ENCODE measurements at places on chromosomes 7 and 10.

- DNase-seq, result no peak
These were observed 179.9 kb downstream of the AUTS2 start for GRCh38 chr7:69778138-69778537.

DNA sequence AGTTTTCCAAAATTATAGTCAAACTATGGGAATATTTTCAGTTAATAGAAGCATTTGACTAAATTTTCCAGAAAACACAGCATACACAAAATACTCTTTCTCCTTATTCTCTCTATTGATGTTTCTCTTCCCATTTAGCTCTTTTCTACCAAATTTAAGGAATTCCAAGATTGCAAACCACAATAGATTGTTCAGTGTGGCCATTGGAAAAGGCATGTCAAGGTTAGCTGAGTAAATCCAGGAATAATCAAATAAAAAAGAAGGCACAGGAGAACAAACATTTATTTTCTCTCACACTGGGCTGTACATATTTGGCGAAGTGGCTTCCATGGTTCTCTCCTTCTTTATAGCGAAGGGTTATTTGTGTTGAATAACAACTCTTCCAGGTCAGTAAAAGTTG lies 117.3 kb downstream of the THSD7A start:
- DNase-seq, result no peak

DNA sequence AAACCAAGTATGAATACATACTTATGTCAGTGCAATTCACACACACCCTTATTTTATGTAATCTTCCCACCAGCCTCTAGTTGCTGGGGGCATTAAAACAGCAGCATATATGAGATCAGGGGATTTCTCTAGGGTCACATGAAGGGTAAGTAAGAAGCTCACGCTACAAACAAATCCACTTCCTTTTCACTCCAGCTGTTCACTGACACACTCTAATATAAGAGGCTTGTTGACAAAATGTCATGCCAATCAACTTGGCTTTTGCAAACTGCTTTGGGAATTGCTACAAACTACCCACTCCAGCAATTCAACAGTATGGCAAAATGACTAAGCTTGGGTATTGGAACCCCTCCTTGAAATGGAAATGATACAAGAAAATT lies 10.3 kb downstream of the FAM3C start:
- DNase-seq, result no peak

GRCh38 chr7:141271451-141271850 lies 197.6 kb downstream of the TMEM178B start:
- DNase-seq, result no peak

DNA sequence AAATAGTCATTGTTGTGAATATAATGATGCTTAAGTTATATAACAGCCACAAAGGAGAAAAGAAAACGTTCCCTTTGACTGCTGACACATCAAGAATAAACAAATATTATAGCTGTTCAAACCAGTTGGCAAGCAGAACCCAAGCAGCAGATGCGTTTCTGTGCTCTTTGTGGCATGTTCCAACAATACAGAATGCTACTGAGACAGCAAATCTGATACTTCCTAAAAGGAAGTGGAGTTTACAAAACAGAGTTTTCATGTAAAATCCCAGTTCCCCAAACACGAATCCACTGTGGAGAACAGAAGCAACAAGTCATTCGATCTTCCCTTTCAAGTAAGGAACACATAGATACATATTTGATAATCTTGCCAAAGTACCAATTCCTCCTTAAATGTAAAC lies 170.9 kb upstream of the ASAH2 start:
- DNase-seq, result no peak

- no peak for DNase-seq
These were observed at the start of gene ZNF467 for GRCh38 chr7:149773446-149774236. Gene ZNF467 (minus strand): TSS chr7:149773588. CDS start chr7:149771032, 2,556 bp downstream.

Measured in coronary artery (tissue), 2 donors.